ENCODE measurements at places on chromosomes 6 and 20.

GRCh38 chr6:121142093-121142492 is 192.2 kb downstream of the TBC1D32 start:
- no peak for DNase-seq

DNA sequence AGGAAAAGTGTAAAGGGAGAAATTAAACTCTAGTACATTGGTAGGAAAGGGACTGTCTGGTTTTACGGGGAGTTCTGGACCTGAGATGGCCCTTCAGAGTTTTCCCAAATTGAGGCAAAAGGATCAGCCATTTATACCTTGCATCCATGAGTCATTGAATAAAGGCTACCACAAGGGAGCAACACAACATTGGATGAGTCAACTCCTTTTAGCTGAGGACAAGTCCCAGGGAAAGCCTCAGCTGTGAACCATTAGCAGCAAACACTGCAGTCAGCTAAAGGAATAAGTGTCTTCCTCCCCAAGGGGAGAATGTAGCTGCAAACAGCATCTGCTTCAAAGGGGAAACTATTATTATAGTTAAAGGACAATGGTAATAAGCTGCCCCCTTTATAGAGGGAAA is 468.7 kb upstream of the ID4 start:
- no peak for DNase-seq

DNA sequence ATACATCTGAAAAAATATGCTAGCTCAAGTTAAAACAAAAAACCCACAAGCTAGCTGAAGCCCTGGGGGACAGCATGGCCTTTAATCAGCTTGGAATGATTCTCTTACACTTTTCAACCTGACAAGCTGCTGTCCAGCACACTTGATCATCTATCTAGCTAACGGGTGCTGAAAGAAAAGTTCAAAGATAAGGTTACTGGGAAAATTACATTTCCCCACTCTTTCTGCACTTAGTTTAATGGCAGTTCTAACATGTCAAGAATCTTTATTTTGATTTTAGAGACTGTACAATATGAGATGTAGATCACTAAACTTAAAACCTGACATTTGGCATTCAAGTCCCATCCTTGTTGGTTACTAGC is 53.4 kb downstream of the STK4 start:
- DNase-seq: no peak

- no peak for DNase-seq
Observed at GRCh38 chr6:155909710-155910109, 454.1 kb upstream of the NOX3 start.

- DNase-seq: no peak
Observed at GRCh38 chr6:77026341-77026740, 436.9 kb downstream of the HTR1B start.

DNA sequence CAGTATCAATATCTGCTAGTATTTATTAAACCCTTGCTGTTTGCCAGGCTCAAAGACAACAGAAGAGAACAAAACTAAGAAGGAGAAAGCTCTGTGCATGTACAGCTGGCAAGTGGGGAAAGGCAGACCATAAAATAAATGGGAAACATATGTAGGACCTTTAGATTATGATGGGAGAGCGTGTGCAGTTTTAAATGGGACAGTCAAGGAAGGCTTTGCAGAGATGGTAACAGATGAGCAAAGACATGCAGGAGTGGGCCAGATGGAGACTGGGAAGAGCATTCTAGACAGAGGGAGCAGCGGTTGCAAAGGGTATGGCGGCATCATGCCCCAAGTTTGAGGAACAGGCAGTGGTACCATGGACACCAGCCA is 260.0 kb downstream of the NRN1 start:
- no peak for DNase-seq

DNA sequence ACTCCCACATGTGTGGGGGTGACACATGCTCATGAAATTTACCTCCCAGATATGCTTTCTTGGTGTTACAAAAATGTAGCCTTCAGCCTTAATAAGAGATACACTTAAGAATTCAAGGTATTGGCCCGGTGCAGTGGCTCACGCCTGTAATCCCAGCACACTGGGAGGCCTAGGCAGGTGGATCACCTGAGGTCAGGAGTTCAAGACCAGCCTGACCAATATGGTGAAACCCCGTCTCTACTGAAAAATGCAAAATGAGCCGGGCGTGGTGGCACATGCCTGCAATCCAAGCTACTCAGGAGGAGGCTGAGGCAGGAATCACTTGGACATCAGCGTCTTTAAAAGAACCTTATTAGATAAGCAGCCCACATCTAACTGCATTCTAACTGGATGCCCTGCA is 614.3 kb upstream of the CDH4 start:
- no peak for DNase-seq

- DNase-seq: no peak
Observed at GRCh38 chr6:49551078-49551865, 804 bp downstream of the C6orf141 start.

DNA sequence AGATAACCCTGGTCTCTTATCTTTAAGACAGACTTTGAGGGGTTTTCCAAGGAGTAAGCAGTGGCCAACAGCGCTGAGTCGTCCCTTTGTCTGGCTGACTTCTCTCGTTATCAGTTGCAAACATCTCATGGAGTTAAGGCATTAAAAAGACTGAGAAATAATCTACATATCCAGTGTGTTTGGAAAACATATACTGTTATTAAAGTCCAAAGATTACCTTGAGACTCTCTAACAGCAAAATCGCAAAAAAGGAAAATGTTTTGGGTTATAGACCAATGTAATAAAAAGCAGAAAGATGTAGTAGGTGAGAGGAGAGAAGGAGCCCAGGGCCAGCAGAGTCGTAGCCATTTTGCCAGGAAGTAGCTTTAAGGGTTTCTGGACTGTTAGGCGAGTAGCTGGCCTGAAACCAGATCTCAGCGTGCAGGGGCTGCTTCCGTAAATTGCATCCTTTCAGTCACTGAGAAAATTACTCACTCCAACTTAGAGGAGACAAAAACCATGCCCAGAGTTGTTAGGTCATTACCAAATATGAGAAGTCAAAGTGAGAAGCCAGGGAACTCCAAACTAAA is 24.6 kb downstream of the MYLK4 start:
- no peak for DNase-seq

DNA sequence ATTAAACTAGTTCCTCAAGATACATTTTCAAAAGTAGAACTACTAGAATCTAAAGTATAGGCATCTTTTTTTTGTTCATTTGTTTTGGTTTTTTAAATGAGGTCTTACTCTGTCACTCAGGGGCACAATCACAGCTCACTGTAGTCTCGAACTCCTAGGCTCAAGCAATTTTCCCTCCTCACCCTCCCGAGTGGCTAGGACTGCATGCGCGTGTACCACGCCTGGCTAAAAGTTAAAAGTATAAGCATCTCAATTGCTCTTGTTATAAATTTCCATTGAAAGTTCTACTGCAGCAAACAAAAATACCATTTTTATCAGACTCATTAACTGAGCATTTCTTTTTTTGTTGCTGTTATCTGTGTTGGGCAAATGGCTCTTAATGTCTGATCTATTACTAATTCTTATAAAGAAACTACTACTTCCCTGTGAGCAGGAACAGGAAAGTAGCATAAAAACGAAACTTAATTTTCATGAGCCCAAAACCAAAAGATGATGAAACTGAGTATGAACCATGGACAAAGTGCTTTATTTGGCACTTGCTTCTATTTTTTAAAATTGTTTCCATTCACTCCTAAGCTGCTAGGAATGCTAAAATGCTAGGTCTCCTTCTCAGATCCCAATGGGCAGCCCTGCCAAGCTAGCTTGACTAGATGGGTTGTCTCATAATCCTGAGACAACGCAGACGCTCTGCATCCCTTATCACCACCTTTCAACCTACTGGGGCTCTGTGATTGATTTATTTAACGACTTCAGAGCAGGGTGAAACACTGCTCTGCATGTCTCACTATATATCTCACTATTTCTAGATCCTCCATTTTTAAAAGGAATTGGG is 36.9 kb downstream of the TRPC4AP start:
- no peak for DNase-seq

- DNase-seq: no peak
Observed at GRCh38 chr6:41199552-41200246, 1.2 kb downstream of the TREML2 start.

GRCh38 chr6:7668936-7669335 is 57.0 kb upstream of the BMP6 start:
- DNase-seq: no peak

GRCh38 chr6:34654061-34654710 is 42.4 kb downstream of the ILRUN start:
- DNase-seq: no peak

DNA sequence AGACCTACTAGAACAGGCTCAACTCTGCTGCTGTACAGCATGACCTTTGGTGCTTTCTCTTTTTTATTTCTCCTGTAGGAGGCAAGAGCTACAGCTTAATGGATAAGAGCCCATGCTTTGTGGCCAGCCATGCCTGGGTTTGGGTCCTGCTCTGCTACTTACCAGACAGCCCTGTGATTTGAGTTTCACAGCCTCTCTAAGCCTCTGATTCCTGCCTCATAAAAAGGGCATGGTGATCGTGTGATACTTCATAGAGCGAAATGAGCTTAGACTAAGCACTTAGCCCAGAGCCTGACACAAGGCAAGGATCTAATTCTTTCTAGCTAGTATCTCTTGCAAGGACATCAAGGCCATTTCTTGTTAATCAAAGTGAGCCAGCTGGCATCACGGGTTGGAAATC is 19.3 kb upstream of the PDE7B start:
- no peak for DNase-seq

DNA sequence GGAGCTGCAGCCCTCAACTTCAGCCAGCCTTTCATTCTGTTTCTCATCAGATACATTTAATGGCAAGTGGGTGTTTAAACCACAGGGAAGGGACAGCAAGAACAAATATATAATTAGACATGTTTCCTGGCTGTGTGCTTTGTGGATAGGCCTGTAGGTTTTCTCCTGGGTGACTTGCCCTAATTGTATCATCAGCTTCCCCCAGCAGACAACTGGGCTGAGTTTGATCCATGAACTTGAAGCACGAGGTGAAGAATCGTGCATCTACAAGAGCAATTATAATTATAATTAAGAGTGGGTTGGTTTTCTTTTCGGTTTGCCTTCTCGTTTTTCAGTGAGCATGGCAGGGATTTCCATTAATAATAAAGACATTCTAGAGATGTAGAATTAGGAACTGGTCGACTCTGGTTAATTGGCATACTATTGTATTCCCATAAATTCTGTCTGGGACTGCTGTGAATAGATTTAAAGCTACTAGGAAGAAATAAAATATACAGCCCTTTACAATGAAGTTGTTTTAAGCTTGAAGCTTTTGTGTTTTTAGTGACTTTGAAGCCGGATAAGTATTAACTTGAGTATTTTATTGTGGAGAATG is 1052.2 kb downstream of the KIF16B start:
- no peak for DNase-seq

DNA sequence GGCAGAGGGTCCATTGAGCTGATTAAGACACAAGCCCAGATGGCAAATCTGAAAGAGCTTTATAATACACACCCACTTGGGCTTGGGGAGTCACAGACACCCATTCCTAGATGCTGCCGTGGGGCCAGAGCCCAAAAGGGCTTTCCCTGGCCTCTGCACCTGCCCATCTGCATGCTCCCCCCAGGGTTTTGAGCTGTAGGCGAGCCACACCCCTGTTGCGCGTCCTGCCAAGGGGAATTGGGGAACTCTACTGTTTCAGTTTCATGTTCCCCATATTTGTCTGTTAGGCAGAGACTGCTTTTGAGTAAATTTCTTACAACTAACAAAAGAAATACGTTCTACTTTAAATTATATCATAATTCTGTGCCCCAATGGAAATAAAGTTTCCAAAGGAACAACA is 52.9 kb upstream of the FNDC1 start:
- DNase-seq: no peak

DNA sequence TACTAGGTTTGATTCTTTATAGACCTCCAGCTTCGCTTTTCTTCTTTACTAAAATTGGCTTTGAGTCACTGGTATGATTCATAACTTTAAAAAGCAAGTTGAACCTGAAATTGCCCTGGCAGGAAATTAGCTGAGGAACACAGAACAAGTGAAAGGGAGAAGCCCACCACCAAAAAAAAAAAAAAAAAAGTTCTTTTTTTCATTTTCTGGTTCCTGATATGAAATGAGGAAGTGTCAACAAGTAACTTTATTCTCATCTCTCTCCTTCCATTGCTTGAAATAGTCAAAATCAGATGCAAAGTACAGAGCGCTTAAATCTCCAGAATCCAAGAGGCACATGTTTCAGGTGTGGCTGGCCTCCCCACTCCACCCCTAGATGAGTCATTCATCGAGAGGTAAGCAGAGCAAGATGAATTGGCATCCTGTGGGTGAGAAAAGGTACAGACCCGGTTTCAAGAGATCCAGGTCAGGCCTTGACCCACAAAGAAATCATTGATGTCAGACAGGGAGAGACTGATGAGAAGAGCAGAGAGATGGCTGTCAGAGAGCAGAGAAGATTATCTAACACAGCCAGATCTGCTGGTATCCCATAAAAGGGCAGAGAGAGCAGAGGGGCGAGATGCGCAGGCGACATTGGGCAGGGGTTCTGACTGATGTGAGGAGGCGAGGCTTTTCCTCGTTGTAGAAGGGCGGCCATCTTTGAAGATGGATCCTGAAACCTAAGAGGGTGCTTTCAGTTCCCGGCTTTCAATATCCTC is 54.8 kb upstream of the MBOAT1 start:
- DNase-seq: no peak

GRCh38 chr20:2767768-2768631 is 32.4 kb downstream of the CPXM1 start:
- no peak for DNase-seq

- no peak for DNase-seq
Observed at GRCh38 chr6:15184441-15184861, 61.4 kb upstream of the JARID2 start.

- no peak for DNase-seq
Observed at GRCh38 chr6:35943390-35943789, 22.5 kb upstream of the SRPK1 start.

DNA sequence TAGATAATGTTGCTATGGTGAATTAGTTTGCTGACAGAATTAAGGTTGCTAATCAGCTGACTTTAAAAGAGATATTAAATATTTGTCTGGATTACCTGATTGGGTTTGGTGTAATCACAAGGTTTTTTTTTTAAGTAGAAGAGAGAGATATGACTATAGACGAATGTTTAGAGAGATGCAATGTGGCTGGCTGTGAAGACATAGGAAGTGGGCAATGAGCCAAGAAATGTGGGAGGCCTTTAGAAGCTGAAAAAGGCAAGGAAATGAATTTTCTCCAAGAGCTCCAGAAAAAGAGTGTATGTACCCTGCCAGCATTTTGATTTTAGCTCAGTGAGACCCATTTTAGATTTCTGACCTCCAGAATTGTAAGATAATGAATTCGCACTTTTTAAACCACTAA is 598.3 kb downstream of the PKHD1 start:
- no peak for DNase-seq

GRCh38 chr20:37922016-37922415 is 19.1 kb downstream of the VSTM2L start:
- no peak for DNase-seq
